ENCODE measurements at places on chromosomes 4 and X.

GRCh38 chrX:118714521-118714920 is 12.9 kb upstream of the IL13RA1 start:
- DNase-seq = no peak

- no peak for DNase-seq
These were observed 56.1 kb downstream of the SLC9A6 start for GRCh38 chrX:136041254-136041812.

GRCh38 chrX:10414862-10415261 is 205.5 kb downstream of the MID1 start:
- peak; percentile 74 for DNase-seq

DNA sequence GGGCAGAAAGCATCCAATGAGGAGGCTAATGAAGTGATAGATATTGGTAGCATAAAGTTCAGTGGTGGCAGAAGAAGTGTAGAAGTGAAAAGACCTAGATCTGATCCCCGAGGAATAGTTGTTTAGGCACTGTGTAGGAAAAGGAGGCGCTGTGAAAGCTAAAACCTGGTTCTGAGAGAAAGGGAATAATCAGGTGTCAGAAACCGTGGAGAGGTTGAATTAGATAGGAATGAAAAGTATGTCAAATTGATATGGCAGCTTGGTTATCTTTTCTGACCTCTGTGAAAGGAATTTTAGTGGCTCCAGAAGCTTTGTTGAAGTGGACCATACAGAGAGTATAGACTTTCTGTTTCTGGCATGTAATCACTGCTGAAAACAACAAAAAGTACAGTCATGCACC is 30.8 kb upstream of the CCDC160 start:
- DNase-seq = no peak

- no peak for DNase-seq
These were observed 49.9 kb upstream of the SRD5A3 start for GRCh38 chr4:55296096-55296495.

GRCh38 chrX:71606536-71607216 is 11.6 kb downstream of the CXCR3 start:
- DNase-seq = no peak

- peak; percentile 93 for DNase-seq
These were observed 14.9 kb downstream of the RPGR start for GRCh38 chrX:38312436-38312835.

- DNase-seq = peak; percentile 45
These were observed 482 bp upstream of the CDS1 start for GRCh38 chr4:84582302-84582987.

DNA sequence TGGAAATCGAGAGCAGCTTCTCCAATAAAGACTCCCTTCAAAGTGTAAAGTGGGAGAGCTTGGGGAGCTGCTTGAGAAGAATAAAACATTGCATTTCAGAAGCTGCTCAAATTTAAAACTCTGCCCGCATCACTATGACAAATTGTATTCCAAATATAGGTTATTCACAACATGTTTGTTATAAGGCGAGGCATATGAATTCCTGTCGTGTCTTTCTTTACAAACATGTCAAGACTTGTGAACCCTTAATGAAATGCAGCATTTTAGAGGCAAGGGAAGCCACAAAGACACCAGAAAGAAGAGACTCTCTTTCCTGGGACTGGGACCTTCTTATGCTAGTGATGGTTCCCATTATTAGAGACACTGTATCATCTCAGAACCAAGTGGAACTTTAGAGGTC is 311.2 kb downstream of the DHX15 start:
- DNase-seq = peak; percentile 8

All from fibroblast of skin of right biceps (primary cell).